ENCODE measurements at places on chromosomes 4 and X.

GRCh38 chr4:69829678-69830077 lies 30.3 kb downstream of the SULT1E1 start:
- DNase-seq: no peak

DNA sequence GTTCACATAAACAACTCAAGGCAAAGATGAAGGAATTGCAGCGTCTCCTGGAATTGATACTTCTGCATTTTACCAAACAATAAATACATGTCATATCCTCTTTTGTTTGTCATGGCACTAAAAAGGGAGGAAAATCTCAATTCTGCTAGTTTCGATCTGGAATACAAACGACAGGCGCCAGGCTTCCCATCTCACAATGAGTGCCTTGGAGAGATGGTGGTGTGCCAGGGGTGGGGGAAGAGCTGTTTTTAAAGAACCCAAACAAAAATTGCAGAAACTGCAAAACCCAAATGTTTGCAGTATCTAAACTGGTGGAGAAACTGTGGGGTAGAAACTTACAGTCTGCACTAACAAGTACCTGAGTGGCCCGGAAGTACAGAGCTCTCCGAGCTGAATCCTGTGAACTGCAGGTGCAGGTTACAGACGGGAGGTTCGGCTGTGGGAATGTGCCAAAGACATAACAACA lies 53.0 kb upstream of the KLF3 start:
- DNase-seq: no peak

DNA sequence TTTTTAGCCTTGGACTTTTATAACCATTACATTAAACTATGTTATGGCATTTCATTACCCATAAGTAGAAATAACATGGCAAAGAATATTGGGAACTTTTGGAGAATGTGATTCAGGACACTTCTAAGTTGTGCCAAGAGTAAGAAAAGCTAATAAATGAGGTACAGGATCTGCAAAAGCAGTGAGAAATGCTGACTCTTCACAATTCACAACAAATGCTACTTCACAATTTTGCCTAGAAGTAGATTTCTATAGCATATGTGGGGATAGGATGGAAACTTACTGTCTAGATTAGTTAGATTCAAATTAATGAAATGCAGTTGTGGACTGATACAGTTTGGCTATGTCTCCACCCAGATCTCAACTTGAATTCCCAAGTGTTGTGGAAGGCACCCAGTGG lies 173.7 kb downstream of the COMMD8 start:
- DNase-seq: no peak

GRCh38 chrX:133645256-133645655 lies 230.0 kb upstream of the GPC4 start:
- peak; percentile 24 for DNase-seq

- no peak for DNase-seq
Observed at GRCh38 chrX:115650449-115650848, 89.5 kb downstream of the PLS3 start.

DNA sequence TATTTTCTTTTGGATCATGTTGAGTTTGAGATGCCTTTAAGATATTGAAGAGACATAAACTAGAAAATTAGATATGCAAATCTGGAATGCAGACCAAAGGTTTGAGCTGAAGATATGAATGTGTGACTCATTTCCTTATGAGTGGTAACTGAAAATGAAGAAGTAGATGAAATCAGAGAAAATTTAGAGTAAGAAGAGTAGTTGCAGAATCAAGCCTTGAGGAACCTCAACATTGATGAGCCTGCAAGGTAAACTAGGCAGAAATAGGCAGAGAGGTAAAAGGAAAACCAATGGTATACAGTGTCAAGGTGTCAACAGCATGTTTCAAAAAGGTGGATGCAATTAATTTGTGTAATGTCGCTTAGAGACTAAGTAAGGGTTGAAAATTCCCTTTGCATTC lies 142.8 kb downstream of the MOSPD2 start:
- DNase-seq: no peak

- no peak for DNase-seq
Observed at GRCh38 chr4:37956941-37957340, 3.3 kb upstream of the PTTG2 start.

GRCh38 chrX:46016296-46016695 lies 528.9 kb downstream of the ZNF674 start:
- DNase-seq: no peak

DNA sequence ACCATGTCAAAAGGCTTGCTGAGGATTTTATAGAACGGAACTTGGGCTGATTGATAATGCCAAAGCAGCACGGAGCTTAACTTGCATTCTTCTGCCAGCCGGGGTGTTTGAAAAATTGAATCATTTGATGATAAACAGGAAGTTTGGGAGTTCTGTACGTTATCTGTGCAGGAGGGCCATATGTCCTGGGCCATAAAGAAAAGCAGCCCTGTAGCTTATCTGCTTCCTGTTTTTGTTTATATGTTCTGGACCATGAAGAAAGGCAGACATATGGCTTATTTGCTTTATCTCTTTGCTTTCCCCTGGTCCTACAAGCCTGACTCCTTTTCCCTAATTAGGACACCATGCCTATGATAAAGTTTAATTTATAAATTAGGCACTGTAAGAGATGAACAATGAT lies 62.4 kb downstream of the HOPX start:
- DNase-seq: no peak

DNA sequence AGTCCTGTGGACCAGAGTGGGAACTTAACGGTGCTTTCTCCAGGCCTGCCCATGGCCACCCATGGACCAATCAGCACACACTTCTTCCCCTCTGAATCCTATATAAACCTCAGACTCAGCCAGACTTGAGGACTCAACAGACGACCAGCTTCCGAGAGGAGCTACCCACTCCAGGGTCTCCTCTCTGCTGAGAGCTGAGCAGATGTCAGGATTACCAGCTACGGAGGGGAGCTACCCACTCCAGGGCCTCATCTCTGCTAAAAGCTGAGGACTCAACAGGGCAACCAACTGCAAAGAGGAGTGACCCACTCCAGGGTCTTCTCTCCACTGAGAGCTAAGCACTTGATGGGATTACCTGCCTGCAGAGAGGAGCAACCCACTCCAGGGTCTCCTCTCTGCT lies 80.0 kb upstream of the DDX60 start:
- no peak for DNase-seq

Measured in uterus (tissue), 4 donors.